Lung (tissue), 17 donors: ENCODE measurements at places on chromosomes 6 and 20. TPM values are rescaled to one million over a fixed set of nuclear protein-coding genes. Genes with fewer than 3 reads are reported as not detected.

Gene KCNQ5
- polyA plus RNA-seq = 0.12 TPM

Gene CALHM6
- polyA plus RNA-seq = 20.8 TPM

Gene OXT
- not detected for polyA plus RNA-seq

Gene KHDC1
- 1.9 TPM for polyA plus RNA-seq

Gene ZFP57
- polyA plus RNA-seq = 0.01 TPM

Gene TUBB1
- polyA plus RNA-seq = 0.87 TPM

Gene NMBR
- polyA plus RNA-seq = 0.05 TPM

Gene UBE2J1
- polyA plus RNA-seq = 51.0 TPM

Gene RFX6
- not detected for polyA plus RNA-seq

Gene NKX2-2
- not detected for polyA plus RNA-seq

Gene PXDC1
- 53.8 TPM for polyA plus RNA-seq

Gene TNFRSF6B
- 195 TPM for polyA plus RNA-seq

Gene DNAH8
- polyA plus RNA-seq = 0.01 TPM

Gene MOXD1
- 4.5 TPM for polyA plus RNA-seq

Gene WFDC12
- polyA plus RNA-seq = 5.9 TPM

Gene SLC22A1
- 0.72 TPM for polyA plus RNA-seq

Gene THEMIS
- 0.22 TPM for polyA plus RNA-seq

Gene PNPLA1
- 0.06 TPM for polyA plus RNA-seq

Gene REM1
- 1.7 TPM for polyA plus RNA-seq
